ENCODE measurements at places on chromosomes 2 and 18.

GRCh38 chr2:12923907-12924610, 207.3 kb downstream of the TRIB2 start:
- DNase-seq = no peak

DNA sequence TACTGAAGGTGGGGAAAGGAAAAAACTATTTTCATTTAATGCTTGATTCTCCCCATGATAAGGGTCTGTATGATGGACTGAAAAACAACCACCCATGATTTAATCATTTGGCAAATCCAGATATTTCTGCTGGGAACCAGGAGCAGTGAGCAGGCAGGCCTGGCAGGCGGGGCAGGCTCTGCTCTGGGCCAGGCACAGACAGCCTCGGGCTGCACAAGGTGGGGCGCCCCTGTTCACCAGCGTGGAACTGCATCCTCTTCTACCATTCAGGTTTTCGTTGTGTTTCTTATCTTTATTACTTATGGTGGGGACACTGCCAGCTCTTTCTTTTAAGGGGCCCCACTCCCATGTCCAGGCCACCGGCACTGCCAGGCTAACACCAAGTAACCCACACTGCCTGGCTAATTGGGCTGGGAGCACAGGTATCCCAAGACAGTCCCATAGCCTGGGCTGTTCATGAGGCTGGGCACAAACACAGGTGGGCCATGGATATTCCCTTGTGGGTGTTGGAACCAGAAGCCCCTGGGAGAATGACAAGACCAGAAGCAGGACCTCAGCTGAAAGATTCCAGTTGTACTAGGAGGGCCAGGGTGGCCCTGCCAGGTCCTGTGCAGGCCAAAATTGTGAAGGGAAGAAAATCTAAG, 57.1 kb upstream of the RALBP1 start:
- no peak for DNase-seq

GRCh38 chr18:9928646-9929259, 14.9 kb downstream of the VAPA start:
- DNase-seq = no peak

GRCh38 chr18:36702401-36703013, 126.3 kb downstream of the TPGS2 start:
- no peak for DNase-seq

- no peak for DNase-seq
These were observed 245.5 kb upstream of the KCNJ3 start for GRCh38 chr2:154452906-154453493.

- no peak for DNase-seq
These were observed 40.7 kb downstream of the PCARE start for GRCh38 chr2:29033656-29034055.

- DNase-seq = no peak
These were observed 313.2 kb downstream of the GBX2 start for GRCh38 chr2:235855011-235855410.

DNA sequence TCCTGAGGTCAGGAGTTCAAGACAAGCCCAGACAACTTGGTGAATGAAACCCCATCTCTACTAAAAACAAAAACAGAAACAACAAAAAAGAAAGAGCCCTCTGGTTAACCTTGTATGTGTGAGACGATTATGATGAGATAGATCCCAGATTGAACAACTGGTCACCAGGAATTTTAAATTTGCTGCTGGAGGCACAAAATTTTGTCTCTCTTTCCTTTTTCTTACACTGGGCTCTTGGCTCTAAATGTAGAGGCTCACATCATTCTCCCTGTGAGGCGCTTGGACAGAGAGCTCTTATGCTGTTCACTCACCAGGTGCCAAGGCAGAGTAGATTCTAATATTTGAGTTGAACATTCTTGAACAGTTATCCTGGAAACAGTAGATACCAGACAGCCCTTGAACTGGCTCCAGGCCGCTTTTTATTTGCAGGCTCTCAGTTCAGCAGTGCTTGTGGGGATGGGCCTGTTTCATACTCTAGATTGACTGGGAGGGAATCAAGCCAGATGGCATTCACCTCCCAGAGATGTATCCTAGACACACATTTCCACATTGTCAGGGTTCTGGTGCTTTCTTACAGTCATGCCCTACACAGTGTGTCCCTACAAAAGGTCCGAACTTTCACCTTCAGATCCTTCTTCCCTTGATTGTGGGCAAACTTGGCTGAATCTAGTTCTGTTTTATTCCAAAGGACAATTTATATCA, 1159.6 kb downstream of the RPIA start:
- DNase-seq = no peak

DNA sequence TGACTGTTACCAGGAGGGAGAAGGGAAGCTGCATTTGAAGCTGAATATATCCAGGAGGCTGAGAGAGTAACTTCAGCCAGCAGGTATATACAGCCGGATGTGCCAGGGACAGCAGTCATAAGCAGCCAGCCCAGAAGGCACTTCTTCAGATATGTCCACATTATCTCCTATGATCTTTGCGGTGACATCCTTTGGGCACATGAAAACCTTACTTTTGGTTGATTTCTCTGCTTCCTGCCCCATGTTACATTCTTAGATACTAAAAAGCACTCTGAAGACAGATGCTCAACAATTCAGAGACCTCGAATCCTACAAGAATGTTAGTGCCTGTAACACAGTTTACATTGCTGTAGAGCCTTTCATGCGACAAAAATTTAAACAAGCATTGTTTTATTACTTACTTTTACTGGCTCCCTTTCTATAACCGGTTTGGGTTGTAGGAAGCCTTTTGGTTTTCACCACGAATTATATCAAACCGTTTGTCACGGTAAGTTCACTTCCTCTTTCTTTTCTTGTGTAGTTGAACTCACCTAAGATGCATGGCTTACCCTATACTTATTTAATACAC, 50.3 kb upstream of the TLK1 start:
- no peak for DNase-seq

DNA sequence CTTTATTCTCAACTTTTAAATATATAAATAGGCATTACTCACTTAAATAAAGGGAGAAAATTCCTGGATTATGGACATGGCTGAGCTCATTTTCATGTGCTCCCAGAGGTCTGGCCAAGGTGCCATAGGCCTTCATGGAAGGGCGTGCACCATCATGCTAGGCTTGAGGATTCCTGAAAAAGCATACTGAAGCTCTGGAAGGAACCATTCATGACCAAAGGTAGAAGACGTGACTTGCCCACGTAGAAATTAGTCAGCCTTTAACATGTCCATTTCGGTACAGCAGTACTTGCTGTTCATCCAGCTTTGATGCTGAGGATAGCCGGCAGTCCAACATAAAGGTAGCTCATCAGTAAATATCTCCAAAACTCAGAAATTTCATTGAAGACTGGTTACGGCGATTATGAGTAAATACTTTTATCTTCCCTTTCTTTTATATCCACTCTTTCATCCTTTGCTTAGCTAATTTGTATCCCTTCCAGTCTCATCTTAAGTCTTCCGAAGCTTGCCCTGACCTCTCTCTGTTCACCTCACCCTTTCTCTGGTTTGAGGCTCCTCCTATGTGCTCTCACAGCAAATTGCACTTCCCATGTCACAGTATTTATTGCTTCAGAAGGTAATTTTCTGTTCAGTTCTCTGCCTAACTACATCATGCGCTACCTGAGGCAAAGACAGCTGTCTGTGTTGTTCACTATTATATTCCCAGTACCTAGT, 32.3 kb upstream of the ASNSD1 start:
- no peak for DNase-seq

DNA sequence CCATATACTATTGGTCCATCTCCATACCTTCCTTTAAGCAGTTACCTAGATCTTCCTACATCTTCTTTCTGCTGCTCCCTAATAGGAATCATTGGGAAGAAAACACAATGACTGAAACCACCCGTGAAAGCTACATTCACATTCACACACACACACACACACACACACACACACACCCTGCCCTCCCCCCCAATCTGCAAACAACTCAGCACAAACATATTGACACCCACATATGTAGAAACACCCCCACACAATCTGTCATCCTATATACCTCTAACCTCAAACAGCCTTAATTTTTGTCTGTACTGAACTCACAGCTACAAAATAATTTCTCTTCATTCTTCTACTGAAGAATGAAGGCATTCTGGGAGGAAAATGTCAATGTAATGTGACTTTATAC, 63.8 kb downstream of the KLF7 start:
- no peak for DNase-seq

GRCh38 chr2:105952131-105952530, 207.4 kb downstream of the NCK2 start:
- no peak for DNase-seq

- DNase-seq = no peak
These were observed 75.4 kb upstream of the PGAP1 start for GRCh38 chr2:197001921-197002320.

- DNase-seq = no peak
These were observed 40.8 kb downstream of the MTERF4 start for GRCh38 chr2:241061275-241061674.

- DNase-seq = no peak
These were observed 225.1 kb downstream of the TMEM182 start for GRCh38 chr2:102986826-102987490.

- DNase-seq = no peak
These were observed 112.5 kb upstream of the GLI2 start for GRCh38 chr2:120622886-120623753.

GRCh38 chr2:176443946-176444345, 174.7 kb downstream of the MTX2 start:
- no peak for DNase-seq

DNA sequence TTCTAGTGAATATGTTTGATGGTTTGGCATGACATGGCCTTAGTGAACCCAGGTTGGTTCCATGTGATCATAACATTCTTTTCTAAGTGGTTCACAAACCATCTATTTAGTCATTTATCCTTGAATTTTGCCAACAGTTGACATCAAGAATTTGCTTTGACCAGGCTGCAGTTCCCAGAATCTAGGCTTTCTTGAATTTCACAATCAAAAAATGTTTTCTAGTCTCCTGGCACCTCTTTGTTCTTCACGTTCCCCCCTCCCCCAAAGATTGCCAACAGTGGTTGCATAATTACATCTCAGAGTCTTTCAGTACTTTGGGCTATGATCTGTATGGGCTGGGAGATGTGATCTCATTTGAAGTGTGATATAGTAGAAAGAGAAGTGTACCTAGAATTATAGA, 124.0 kb downstream of the GATA6 start:
- DNase-seq = no peak

- DNase-seq = no peak
These were observed 54.5 kb downstream of the C18orf63 start for GRCh38 chr18:74370115-74370514.

DNA sequence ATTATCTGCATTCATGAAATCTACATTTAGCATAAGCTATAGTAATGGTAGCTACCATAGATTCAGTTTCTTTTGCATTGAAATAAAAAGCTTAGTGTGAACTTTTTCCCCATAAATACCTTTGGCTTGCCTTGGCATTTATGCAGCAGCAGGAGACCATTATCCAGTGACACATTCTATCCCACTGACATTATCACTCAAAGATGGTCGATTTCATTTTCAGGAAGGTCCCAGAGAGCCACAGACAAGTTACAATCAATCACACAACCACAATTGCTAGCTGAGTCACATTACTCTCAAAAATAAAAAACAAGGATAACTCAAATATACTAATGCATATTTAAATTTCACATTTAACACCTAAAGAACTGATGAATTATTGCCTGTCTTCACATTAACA, 512.7 kb upstream of the CDH2 start:
- DNase-seq = no peak

GRCh38 chr18:24817587-24818371, 357.3 kb downstream of the HRH4 start:
- no peak for DNase-seq

GRCh38 chr2:152568531-152568930, 148.7 kb downstream of the PRPF40A start:
- DNase-seq = no peak

DNA sequence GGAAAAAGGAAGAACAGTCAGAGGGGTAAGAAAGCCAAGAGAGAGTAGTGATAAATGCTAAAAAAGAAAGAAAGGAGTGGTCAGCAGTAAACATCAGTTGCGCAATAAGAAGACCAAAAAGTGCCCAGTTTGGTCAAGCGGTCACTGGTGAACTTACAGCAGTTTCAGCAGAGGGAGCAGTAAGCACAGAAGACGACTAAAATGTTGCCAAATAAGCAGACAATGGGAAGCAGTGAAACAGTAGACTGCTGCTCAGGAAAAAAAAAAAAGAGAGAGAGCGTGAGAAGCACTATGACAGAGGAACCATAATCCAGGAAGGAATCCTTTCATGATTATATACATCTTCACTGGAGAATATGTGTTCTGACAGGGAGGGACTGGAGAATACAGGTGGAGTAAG, 45.8 kb downstream of the DNAJC10 start:
- DNase-seq = no peak

DNA sequence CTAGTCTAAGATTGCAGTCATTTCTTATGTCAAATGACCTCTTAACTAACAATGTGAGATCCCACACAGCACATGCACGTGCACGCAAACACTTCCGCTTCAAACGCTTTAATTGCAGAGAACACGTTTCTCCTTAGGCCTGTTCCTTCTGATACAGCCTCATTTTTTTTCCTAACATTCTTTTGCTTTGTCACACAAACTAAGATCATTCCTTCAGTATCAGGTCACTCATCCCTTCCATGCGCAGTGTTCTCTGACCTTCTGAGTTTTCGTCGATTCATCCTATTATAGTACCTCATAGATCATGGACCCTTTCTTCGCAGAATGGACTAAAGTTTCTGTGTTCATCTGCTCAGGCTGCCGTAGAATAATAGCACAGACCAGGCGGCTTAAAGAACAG, 327.1 kb upstream of the CDH19 start:
- no peak for DNase-seq

DNA sequence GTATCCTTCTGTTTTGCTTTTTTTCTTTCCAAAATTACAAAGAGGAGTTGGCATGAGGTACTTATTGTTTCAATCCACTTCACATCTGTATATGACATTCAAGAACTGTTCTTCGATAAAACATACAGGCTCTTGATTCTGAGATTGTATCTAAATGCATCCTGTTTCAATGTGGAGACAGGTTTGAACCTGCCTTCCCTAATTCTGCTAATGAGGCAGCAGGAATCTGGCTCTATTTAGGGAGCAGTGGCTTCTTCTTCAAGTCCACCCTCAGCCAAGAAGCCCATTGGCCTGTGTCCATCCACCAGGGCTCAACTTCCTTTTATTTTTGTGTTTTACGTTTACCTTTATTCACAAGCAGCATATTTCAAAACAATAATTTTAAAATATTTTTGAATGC, 84.8 kb upstream of the PIK3C3 start:
- no peak for DNase-seq

DNA sequence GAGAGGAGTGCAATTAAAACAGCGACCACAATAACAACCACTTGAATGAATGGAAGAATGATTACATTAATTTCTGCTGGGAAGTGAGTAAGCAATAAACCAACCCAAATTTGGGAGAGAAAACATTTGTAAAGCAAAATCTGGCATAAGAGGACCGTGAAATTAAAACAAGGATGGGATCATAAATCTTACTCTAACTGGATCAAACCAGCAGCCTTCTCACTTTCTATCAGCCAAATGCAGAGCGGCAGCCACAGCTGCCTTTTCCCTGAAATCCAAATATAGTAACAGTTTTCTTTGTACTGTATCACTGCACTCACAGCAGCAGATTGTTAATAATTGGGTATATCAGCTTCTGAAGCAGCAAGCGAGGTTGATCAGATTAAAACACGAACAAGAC, 245.2 kb upstream of the REG3G start:
- DNase-seq = no peak

Measured in activated naive CD4-positive, alpha-beta T cell (primary cell).